Nucleus accumbens (tissue), 56 donors: ENCODE measurements at places on chromosomes 12 and 14.

DNA sequence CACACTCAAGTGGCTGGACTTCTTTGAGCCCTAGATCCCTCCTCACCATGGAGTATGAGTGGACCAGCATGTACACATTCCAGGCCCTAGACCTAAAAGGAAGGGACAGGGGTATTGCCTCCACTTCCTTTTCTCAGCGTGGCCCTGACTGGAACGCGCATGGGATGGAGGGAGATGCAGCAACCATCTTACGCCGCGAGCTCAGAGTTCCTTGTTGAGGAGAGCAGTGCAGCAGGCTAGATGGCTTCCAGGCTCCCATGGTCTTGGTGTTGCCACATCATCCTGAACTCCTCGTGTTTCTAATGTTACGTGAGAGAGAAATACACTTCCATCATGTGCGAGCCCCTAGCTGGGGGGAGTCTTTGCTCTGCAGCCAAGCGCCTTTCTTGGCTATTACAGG is 61.8 kb upstream of the DIO3 start:
- no peak for DNase-seq

- no peak for DNase-seq
Measured at GRCh38 chr14:52352061-52352491, 38.0 kb downstream of the PTGER2 start.

DNA sequence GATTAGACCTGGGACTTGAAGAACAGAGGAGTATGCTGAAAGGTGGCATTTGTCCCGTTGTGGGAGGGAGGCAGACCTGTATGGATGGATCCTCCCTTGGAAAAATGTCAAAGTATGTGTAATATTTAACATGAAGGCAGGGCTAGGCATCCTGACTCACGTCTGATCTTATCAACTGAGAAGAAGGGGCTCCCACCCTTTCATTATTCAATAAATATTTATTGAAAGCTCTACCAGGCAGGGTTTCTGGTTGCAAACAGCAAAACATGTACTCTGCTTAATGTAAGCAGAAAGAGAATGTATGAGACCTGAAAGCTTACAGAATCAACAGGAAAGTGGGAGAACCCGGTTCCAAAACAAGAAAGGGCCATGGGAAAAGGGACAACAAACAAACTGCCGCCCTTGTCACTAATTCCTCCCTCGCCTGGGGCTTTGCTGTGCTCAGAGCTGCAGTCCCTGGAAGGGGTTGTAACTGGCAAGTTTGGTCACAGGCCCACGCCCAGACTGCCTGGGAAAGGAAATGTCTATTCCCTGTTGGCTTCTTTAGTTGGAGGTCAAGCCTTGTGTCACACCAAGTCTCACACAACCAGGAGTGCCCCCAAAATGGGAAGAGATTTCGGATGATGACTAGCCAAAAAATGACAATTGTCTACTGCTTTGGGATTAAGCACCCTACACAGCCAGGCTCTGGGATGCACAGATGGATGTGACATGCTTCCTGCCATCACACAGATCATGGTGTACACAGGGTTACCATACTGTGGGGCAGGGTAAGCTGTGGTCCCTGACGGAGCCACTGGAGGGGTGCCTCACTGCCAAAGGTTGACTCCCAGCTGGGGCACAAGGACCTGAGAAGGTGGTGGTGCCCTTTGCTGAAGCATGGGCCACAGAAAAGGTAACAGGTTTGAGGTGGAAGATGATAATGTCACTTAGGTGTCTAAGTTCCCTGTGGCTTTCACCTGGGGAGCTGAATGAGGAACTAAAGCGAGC is 36.8 kb downstream of the RAB35 start:
- no peak for DNase-seq

DNA sequence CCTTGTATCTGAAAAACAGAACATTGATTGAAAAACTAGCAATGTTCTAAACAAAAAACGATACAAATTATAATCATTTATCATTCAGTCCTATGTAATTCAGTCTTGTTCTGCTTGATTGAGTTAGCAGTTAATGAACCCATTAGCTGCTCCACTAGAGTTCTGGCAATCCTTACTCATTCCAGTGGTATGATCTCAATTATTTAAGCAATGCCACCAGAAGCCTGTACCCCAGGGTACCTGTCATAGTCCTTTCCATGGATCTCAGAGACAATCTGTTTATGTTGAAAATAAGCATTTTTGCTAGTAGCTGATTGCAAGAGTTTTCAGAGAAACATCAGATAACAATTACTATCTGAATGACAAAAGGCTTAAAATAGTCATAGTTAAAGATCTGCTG is 115.9 kb downstream of the UNC79 start:
- no peak for DNase-seq

DNA sequence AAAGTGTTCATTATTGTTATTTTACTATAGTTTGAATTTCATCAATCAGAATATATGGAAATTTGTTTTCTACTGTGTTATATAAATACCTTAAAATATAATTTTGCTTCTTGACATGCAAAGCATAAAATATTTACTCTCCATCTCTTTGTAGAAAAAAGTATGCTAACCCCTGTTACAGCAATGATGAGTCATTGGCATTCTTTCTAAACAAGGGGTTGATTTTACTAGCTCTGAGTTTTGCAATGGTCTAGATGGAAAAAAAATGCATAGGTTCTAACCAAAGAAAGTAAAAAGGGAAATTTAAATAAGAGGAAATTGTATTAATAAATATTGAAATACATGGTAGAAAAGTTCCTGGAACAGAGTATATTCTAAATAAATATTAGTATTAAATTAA is 990.2 kb upstream of the ATXN7L3B start:
- DNase-seq = no peak

DNA sequence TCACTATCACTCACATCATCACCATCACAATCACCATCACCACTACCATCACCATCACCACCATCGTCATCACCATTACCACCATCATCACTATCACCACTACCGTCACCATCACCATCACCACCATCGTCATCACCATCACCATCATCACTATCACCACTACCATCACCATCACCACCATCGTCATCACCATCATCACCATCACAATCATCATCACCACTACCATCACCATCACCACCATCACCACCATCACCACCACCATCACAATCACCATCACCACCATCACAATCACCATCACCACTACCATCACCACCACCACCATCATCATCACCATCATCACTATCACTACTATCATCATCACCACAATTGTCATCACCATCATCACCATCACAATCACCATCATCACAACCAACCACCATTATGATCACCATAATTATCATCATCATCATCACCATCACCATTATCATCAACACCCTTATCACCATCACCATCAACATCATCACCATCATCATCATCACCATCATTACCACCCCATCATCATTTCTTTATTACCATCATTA is 90.8 kb downstream of the DICER1 start:
- DNase-seq = no peak

DNA sequence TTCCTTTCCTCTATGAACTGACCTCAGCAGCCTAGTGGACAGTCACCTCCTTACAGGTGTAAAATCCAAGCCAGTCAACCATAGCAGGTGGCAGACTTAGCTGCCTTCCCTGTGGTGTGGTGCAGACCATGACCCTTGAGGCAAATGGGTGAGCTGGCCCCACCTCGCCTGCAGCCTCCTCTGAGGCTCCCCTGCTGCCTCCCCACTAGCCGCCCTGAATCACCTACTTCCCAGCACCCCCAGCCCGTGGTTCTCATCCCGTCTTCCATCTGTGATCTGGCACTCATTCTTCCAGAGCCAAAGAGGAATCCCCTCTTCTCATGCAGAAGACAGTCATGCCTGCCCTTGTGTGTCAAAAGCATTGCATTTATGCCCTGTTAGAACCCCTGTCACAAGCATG is 34.4 kb upstream of the TSPAN9 start:
- DNase-seq = no peak

GRCh38 chr12:33588725-33589405 is 149.2 kb upstream of the SYT10 start:
- DNase-seq = no peak

DNA sequence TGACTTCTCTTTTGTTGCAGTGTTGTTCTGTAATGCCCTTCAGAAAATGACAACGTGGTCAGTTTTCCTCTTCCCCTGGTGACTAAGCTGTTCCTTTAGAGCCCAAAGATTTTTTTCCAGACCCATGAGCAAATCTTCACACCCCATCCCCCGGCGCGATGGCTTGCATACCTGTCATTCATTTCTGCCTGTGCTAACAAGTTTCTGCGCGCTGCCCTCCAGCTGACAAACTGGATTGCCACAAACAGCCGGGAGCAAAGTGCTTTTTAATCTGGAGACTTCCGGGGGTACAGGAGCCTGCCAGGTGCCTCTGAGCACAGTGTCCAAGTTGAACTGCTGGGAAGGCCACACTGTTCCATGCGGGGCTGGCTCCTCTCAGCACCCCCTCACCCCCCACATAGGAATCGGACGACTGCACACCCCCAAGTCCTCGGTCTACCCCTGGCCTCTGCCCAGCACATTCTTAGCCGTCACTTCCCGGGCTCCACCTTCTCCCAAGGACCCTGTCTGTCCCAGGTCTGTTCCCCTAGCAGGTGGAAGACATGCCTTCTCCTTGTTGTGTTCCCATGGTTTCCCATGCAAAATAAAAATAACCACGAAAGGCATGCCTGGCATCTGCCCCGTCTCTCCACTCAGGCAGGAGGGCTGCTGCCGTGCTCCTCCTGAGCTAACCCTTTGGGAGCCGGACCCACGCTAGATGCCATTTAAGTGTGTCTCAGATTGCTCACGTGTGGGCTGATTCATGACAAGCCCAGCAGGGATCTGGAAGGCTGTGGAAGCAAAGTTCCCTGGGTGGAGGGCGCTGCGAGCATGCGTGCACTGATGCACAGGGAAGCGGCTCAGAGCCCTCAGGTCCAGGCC is 14.1 kb downstream of the RILPL1 start:
- no peak for DNase-seq

GRCh38 chr12:79452906-79453305 is 237.9 kb downstream of the PAWR start:
- no peak for DNase-seq

DNA sequence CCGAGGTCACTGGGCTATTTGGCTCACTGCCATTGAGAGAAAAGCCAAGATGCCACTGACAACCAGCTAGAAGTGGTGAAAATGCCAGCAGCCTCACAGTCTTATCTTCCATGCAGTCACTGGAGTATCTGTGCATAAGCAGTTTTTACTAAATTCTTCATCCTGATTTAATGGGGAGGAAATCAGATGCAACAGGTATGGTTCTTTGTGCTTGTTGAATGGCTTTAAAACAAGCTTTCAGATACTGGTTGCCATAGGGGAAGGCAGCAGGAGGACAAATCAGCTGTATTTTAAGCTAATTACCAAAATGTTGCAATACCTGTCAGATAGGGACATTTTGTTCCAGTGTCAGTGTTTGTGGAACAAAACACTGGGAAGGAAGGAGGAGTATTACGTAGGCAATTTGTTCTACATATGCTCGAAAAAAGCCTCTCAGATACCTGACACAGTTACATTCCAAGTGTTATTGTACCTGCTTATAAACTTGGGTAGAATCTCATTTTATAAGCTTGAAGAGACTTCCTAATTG is 54.1 kb upstream of the ARHGAP5 start:
- DNase-seq = no peak

DNA sequence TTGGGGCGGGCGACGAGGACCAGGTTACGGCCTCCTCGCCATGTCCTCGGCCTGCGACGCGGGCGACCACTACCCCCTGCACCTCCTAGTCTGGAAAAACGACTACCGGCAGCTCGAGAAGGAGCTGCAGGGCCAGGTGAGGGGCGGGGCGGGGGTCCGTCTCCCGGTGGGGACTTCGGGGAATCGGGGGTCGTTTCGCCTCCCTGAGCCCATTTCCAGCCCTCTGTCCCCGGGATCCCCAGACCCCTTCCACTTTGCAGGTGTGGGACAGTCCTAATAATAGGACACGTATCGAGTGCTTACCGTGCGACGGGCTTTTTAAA is 380 bp downstream of the ANKRD13A start:
- no peak for DNase-seq

DNA sequence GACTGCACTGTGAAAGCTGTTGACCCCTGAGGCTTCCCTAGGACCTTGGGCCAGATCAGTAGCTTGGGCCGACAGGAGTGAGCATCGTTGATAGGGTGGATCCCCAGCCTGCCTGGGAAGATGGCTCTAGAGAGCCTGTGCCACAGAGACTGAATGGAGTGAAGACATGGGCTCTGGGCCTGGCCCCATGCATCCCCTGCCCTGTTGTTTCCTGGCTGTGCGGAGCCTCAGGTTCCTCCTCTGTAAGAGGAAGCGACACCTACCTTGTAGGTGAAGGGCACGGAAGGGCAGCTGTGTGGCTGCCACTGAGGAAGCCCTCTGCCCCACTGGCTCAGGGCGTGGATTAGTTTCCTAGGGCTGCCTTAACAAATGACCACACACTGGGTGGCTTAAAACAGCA is 23.9 kb downstream of the PLEKHG3 start:
- DNase-seq = no peak

- DNase-seq = no peak
Measured at GRCh38 chr14:77752799-77753516, 8.0 kb downstream of the SNW1 start.

DNA sequence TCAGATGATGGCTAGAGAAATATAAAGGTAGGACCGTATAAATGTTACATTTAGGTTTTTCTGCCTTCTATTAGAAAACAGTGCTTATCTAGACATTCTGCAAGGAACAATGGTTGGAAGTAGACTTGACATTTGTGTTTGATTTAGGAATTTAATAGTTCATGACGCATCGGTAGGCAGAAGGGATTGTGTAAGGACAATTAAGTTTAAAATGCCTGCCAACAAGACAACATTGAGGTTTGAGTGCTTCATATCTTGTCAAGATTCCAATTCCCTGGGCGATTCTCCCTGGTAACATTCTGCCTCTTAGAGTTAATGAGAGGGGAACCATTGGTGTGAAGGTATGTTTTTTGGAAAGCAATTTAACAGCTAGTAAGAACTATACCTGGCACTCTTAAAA is 186.8 kb upstream of the RBM19 start:
- no peak for DNase-seq

DNA sequence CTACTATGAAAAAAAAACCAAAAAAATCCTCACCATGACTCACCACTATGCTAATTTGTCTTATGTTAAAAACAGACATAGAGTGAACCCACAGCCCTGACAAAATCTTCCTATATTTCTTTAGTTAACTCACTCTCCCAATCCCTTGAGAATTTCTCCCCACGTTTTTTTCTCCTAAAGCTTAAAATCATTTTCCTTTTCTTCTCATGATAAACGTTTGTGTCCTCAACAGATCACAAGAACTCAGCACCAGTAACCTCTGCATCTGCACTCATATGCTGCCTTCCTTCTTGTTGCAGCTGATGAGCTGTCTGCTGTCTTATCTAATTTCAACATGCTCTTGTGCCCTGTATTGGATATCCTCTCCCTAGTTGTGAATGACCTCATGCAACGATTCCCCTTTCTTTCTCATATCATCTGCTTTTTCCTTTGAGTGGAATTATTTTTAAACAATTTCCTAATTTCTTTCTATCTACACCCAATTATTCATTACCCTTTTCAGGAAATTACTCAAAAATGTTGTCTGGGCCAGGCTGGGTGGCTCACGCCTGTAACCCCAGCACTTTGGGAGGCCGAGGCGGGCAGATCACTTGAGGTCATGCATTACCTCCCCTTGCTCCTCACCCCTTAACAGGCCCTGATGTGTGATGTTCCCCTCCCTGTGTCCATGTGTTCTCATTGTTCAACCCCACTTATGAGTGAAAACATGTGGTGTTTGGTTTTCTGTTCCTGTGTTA is 427.5 kb upstream of the MGAT4C start:
- DNase-seq = no peak

- no peak for DNase-seq
Measured at GRCh38 chr12:13784504-13784903, 196.9 kb downstream of the GRIN2B start.

GRCh38 chr12:89862511-89863445 is 154.1 kb upstream of the ATP2B1 start:
- no peak for DNase-seq

- no peak for DNase-seq
Measured at GRCh38 chr12:26007566-26007965, 49.1 kb downstream of the RASSF8 start.
